ENCODE measurements at places on chromosomes 1 and 21. TPM values are rescaled to one million over a fixed set of nuclear protein-coding genes. Genes with fewer than 3 reads are reported as not detected.

- H3K36me3 ChIP-seq, result no peaks in the 10 kb centered on the region
- H3K27me3 ChIP-seq, result no peaks in the 10 kb centered on the region
- no peaks in the 10 kb centered on the region for H3K4me1 ChIP-seq
- DNase-seq, result no peak
- H3K4me3 ChIP-seq, result no peak overlapping the region
These were observed 366.9 kb downstream of the DPYD start for GRCh38 chr1:97553971-97554370.

DNA sequence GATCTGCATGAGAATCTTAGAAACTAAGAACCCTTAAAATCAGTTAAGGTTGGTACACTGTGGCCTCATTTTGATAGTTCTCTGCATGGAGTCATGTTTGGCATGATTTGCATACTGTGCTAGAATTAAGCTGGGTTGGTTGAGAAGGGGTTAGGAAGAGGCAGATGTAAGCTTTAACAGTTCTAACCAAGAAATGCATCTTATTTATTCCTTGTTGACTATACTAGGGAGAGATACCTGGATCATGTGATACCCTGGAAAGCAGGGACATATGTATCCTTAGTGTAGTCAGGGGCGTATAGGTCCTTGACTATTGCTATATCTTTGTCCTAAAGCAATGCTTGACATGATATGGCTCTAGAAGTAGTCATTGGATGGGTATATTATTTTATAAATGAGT, 41.0 kb downstream of the CDC42 start:
- peaks cover 5% of the 10 kb centered on the region for H3K36me3 ChIP-seq
- DNase-seq, result no peak
- H3K27ac ChIP-seq, result no peak overlapping the region
- H3K27me3 ChIP-seq, result no peaks in the 10 kb centered on the region
- no peaks in the 10 kb centered on the region for H3K4me1 ChIP-seq

DNA sequence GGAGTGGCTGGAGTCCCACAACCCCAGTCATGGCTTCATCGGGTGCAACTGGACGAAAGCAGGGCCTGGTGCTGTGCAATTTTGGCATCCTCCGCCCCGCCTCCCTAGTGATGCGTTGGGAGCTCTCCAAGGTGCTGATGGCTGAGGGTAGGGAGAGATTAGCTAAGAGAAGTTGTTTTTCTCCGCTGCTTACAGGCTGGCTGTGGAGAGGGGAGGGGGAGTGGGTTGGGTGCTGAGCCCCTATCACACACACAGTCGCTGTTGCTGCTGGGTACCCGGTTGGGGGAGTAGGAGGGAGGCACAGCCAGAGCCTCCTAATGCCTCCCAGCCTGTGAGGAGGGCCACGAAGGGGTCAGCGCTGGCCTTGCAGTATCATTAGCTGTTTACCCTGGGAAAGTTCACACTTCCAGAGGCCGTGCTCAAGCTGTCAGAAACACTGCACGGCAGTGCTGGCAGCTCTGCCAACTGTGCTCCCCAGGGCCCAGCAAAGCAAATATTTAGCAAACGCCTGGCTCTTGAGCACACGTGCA, 110.0 kb downstream of the GRIK3 start:
- H3K4me1 ChIP-seq, result no peaks in the 10 kb centered on the region
- no peak overlapping the region for H3K4me3 ChIP-seq
- DNase-seq, result peak; percentile 46
- no peaks in the 10 kb centered on the region for H3K36me3 ChIP-seq
- H3K27me3 ChIP-seq, result peaks cover 10% of the 10 kb centered on the region

DIO1 gene
- not detected for total RNA-seq

Measured in PC-9 (cell line).